ENCODE measurements at places on chromosomes 4 and X. TPM values are rescaled to one million over a fixed set of nuclear protein-coding genes. Genes with fewer than 3 reads are reported as not detected.
A peak's percentile ranks its signal among the peaks of the same experiment; 100 is the strongest.

The MAGEA11 gene
- total RNA-seq = not detected

The MED28 gene
- 24.0 TPM for total RNA-seq

GRCh38 chr4:152278172-152278504 lies 257.8 kb downstream of the FBXW7 start:
- H3K4me1 ChIP-seq = no peaks in the 10 kb centered on the region
- no peak overlapping the region for H3K4me3 ChIP-seq
- no peak for DNase-seq
- H3K36me3 ChIP-seq = no peaks in the 10 kb centered on the region
- no peaks in the 10 kb centered on the region for H3K27me3 ChIP-seq

The NHSL2 gene
- 8.1 TPM for total RNA-seq

DNA sequence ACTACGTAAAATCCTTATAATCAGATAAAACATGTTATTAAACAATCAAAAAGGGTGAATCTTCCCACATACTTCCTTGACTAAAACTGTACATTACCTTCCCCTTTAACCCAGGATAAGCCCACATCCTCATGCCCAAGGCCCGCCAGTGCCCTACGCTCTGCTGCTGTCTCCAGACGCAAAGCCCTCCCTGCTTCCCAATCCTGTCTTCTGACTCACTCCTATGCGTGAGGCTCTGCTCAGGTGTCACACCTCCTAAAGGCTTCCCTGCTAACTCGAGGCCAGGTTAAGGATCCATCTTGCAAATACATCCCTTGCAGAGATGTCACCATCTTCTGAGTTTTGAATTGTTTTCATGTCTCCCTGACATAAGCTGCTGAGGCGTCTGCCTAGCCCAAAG lies 61.6 kb downstream of the STX18 start:
- no peak overlapping the region for H3K4me3 ChIP-seq
- H3K27ac ChIP-seq = no peak overlapping the region
- no peaks in the 10 kb centered on the region for H3K27me3 ChIP-seq
- H3K36me3 ChIP-seq = no peaks in the 10 kb centered on the region
- H3K4me1 ChIP-seq = no peaks in the 10 kb centered on the region

GRCh38 chrX:37910186-37910585 lies 62.8 kb upstream of the DYNLT3 start:
- no peaks in the 10 kb centered on the region for H3K36me3 ChIP-seq
- DNase-seq = no peak
- H3K27me3 ChIP-seq = peaks cover 8% of the 10 kb centered on the region

DNA sequence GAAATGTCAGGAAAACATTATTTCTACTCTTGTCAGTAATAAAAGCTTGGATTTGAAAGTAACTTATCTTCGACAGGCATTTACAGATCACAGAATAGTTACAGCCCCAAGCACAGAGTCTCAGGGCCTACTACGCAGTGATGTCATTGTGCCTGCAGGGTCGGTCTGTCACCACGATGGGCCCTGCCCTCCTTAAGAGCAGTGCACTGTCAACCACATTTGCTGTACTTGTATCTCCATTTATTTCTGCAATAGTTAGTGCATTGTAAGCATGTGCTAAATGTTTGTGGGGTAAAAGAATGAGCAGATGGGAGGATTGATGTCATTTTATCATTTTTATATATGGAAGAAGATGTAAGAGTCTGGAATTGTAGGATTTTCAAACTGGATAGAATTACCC lies 13.6 kb upstream of the CCKAR start:
- peak overlapping the region; percentile 35 for H3K27ac ChIP-seq
- no peak for DNase-seq
- no peaks in the 10 kb centered on the region for H3K4me1 ChIP-seq
- H3K36me3 ChIP-seq = no peaks in the 10 kb centered on the region
- H3K27me3 ChIP-seq = no peaks in the 10 kb centered on the region

- no peaks in the 10 kb centered on the region for H3K27me3 ChIP-seq
- peaks cover 9% of the 10 kb centered on the region for H3K36me3 ChIP-seq
- H3K4me1 ChIP-seq = peaks cover 18% of the 10 kb centered on the region
These were observed 104.1 kb downstream of the PHOX2B start for GRCh38 chr4:41644288-41644914.

The CLIC2 gene
- 19.7 TPM for total RNA-seq

DNA sequence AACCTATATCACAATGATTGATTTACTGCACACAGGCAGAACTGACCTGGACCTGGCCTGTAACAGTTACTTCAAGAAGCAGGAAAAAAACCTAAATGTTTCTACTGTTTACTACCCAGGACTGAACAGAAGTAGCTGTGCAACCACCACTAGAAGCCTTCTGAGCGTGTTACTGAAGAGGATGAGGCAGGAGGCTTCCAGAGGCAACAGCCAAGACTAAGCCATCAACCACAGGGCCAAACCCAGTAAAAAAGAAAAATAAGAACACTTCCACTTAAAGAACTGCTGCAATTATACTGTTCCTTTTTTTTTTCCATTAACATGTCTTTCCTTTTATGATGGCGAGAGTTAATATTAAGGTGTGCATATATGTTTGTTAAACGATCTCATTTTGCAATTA lies 29.4 kb upstream of the TTC29 start:
- H3K27me3 ChIP-seq = no peaks in the 10 kb centered on the region
- H3K4me1 ChIP-seq = no peaks in the 10 kb centered on the region
- DNase-seq = no peak
- no peak overlapping the region for H3K4me3 ChIP-seq
- H3K36me3 ChIP-seq = no peaks in the 10 kb centered on the region

- H3K4me3 ChIP-seq = no peak overlapping the region
- no peak overlapping the region for H3K27ac ChIP-seq
- H3K27me3 ChIP-seq = no peaks in the 10 kb centered on the region
- no peak for DNase-seq
These were observed 106.2 kb downstream of the FNIP2 start for GRCh38 chr4:158875026-158875425.

GRCh38 chrX:153818571-153819383 lies 11.6 kb downstream of the PDZD4 start:
- H3K27me3 ChIP-seq = no peaks in the 10 kb centered on the region
- no peaks in the 10 kb centered on the region for H3K36me3 ChIP-seq
- no peak for DNase-seq

The KCND1 gene
- 1.4 TPM for total RNA-seq

GRCh38 chr4:84495118-84495793 lies 3.8 kb downstream of the NKX6-1 start:
- peaks cover 99% of the 10 kb centered on the region for H3K27me3 ChIP-seq
- H3K36me3 ChIP-seq = no peaks in the 10 kb centered on the region
- H3K27ac ChIP-seq = peak overlapping the region; percentile 96
- H3K4me1 ChIP-seq = no peaks in the 10 kb centered on the region

DNA sequence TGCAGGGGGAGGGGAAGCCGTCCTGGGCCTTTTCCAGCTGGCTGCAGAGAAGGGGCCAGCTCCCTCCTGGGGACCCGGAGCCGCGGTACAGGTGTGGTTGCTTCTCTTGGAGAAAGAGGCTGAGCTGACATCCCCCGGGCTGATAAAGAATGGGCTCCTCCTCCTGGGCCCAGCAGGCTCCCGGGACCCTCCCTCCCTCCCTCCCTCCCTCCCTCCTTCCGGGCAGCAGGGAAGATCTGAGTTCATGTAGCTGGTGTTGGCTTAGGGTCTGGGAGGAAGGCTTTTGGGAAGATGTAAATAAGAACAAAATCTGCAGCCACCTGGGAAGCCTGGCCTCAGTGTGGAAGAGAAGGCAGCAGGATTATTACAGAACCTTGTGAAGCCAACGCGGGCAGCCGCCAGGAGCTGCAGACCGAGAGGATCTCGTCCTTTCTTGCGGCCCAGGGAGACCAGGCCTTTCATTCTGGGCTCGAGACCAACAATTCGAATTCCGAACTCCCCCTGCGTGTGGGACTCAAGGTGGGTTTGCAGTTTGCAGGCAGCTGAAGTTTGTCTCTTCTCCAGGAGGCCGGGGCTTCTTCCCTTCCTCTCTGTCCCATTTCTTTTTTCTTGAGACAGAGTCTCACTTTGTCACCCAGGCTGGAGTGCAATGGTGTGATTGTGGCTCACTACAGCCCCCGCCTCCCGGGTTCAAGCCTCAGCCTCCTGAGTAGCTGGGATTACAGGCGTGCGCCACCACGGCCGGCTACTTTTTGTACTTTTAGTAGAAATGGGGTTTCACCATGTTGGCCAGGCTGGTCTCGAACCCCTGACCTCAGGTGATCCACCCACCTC lies at the start of gene PLCXD1:
Gene PLCXD1 (plus strand): TSS at position 216 of the 834 bp plus-strand sequence. CDS start 2,807 bp downstream, outside the sequence.
- peak within 1 kb of the TSS; percentile 18 for H3K4me3 ChIP-seq
- no peaks in the 10 kb centered on the region for H3K4me1 ChIP-seq
- peak within 1 kb of the TSS; percentile 50 for H3K27ac ChIP-seq
- peak; percentile 52 for DNase-seq
- no peaks in the 10 kb centered on the region for H3K27me3 ChIP-seq

DNA sequence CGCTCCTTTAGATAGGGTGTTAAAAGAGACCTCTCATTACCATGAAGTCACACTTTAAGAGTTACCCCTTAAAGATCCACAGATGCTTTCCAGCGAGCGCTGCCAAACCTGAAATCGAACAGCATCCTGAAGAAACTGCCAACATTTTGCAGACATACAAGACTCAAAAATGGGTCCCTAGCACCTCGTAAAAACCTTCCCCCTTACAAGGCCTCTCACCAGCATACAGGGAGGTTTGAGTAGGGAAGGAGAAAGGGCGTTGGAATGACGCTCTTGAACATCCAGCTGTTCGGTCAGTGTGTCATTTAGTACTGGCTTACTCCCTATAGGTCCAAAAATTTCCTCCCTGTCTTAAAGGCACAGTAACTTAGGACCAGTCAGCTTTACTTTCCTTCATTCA lies 45.3 kb upstream of the PGRMC1 start:
- H3K4me1 ChIP-seq = no peaks in the 10 kb centered on the region
- DNase-seq = no peak
- no peak overlapping the region for H3K4me3 ChIP-seq
- no peaks in the 10 kb centered on the region for H3K27me3 ChIP-seq
- H3K36me3 ChIP-seq = no peaks in the 10 kb centered on the region
